ENCODE measurements at places on chromosomes 7 and 10. TPM values are rescaled to one million over a fixed set of nuclear protein-coding genes. Genes with fewer than 3 reads are reported as not detected.

- no peaks in the 10 kb centered on the region for H3K4me1 ChIP-seq
- no peaks in the 10 kb centered on the region for H3K27me3 ChIP-seq
- H3K27ac ChIP-seq, result no peak overlapping the region
- no peaks in the 10 kb centered on the region for H3K36me3 ChIP-seq
- no peak for DNase-seq
- H3K4me3 ChIP-seq, result no peak overlapping the region
These were observed 86.5 kb downstream of the HERC4 start for GRCh38 chr10:67988606-67989005.

- no peaks in the 10 kb centered on the region for H3K4me1 ChIP-seq
- DNase-seq, result no peak
- H3K36me3 ChIP-seq, result no peaks in the 10 kb centered on the region
- no peak overlapping the region for H3K27ac ChIP-seq
- H3K27me3 ChIP-seq, result no peaks in the 10 kb centered on the region
- H3K4me3 ChIP-seq, result no peak overlapping the region
These were observed 419.2 kb downstream of the GLRX3 start for GRCh38 chr10:130555411-130555750.

DNA sequence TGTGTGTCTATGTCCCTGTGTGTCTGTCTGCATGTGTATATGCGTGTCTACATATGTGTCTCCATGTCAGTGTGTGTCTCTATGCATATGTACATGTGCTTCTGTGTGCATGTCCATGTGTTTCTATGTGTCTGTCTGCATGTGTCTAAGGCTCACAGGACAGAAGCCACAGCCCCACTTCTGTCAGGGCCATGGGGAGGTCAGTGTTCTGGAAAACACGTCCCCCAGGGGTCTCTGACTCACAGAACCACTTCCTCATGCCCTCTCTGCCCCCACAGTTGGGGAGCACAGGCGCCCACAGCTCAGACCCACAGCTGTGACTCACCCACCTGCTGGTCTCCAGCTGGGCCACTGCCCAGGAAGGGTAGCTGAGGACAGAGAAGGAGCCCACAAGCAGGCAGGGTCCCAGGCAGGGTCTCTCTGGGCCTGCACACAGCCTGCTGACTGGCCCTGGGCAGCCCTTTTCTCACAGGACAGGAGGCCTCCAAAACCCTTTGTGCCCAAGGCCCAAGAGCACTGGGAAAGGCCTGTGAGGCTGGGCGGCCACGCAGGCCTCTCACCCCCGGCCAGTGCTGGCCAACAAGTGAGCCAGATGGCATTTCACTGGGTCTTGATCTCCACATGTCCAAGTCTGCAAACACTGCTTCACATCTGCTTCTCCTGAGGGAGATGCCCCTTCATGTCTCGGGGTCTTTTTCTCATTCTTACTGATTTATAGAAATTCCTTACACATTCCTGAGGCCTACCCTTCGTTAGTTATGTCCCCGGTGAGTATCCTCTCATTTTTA lies 102.9 kb upstream of the FAM20C start:
- no peaks in the 10 kb centered on the region for H3K36me3 ChIP-seq
- DNase-seq, result no peak
- peak overlapping the region; percentile 36 for H3K27ac ChIP-seq
- no peaks in the 10 kb centered on the region for H3K4me1 ChIP-seq
- H3K27me3 ChIP-seq, result no peaks in the 10 kb centered on the region

GRCh38 chr10:79084012-79084971 lies 15.5 kb downstream of the ZMIZ1 start:
- H3K4me1 ChIP-seq, result peaks cover 53% of the 10 kb centered on the region
- no peaks in the 10 kb centered on the region for H3K27me3 ChIP-seq
- H3K4me3 ChIP-seq, result no peak overlapping the region
- peak; percentile 93 for DNase-seq
- H3K36me3 ChIP-seq, result no peaks in the 10 kb centered on the region

The GATAD1 gene
- total RNA-seq, result 28.8 TPM

DNA sequence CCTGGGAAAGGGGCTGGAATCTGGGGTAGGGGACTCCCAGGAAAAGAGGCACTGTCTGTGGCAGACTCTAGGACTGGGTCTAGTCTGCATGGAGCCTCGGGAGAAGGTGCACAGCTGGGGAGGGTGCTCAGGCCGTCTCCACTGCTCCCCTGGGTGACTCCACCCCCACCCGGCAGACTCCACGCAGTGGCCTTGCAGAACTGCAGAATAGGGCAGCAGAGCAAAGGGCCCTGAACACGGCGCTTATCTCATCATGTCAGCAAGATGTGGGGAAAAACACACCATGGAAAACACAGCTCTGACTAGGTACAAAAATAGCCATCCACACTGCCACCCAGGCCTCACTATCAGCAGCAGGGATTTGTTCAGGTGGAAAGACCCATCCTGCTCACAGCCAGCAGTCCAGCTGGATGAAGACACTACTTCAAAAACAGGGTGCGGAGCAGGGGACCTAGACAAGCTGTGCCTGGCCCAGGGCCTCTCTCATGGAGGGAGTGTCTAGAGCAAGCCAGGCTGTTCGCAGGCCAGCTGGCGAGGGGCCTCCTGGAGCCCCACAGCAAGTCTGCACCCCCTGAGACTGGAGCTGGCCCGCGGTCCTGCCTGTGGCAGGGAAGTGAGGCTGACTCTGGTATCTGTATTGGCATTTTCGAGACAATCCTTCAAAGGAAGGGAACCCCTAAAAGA lies 11.7 kb downstream of the MAT1A start:
- no peaks in the 10 kb centered on the region for H3K4me1 ChIP-seq
- no peaks in the 10 kb centered on the region for H3K27me3 ChIP-seq
- H3K4me3 ChIP-seq, result no peak overlapping the region
- no peaks in the 10 kb centered on the region for H3K36me3 ChIP-seq
- DNase-seq, result peak; percentile 13
